Cortex of kidney (tissue), 1 donor: ENCODE measurements at places on chromosomes 13 and 19.

DNA sequence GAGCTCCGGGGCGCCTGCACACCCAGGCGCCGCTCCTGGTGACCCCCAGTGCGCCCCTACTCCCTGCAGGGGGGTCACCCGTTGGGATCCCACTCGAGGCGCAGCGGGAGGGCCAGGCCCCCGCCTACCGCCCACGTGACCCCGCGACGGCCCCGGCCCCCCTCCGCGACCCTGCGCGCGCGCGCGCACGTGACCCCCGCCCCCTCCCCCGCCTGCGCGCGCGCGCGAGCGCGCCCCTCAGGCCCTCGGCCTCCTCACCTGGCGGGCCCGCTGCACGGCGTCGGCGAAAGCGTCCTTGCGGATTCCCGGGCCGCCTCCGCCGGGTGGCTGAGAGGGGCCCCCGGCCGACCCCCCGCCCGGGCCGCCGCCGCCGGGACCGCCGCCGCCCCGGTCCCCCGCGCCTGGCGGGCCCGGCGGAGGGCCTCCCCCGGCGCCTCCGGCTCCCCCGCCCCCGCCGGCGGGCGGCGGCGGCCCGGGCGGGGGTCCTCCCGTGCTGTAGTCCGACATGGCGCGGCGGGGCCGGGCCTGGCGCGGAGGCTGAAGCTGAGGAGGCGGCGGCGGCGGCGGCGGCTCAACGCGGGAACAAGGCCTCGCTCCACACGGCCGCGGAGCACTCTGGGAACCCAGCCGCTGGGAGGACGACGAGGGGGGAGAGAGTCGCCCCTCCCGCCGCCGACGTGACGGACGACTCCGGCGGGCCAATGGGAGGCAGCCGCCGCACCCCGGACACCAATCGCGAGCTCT, at the start of gene KHSRP:
Gene KHSRP (minus strand): TSS at position 617 of the 744 bp plus-strand sequence. CDS start 110 bp downstream, at position 507.
- DNase-seq, result no peak

GRCh38 chr13:32417995-32418394, 9.9 kb downstream of the N4BP2L1 start:
- no peak for DNase-seq

DNA sequence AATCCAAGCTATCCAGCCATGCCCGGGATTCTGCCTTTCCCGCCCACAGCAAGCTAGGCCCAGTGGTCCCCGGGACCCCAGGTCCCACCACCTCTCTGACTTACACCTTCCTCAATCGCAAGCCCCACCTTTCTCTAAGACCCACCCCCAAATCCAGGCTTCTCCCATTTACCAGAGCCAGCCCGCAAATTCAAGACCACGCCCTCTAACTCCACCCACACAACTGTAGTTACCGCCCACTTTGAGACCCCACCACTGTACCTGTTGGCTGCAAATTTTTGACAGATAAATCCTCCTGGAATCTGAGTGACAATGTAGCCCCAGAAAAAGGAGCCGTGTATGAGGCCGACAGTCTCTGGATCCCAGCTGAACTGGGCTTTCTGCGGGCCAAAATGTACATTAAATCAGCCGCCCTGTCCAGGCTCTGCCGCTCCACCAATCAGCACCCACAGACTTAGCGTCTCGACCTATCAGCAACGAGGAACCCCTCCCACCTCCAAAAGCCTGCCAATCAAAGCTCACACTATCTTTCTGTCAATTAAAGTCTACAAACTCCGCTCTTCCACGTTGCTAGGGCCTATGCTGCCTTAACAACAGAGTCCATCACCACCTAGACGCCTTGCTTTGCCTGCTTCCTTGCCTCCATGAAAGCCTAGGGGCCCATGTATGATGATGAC, 6.3 kb downstream of the SLC17A7 start:
- no peak for DNase-seq

GRCh38 chr19:12723381-12723640, 421 bp downstream of the TNPO2 start:
- DNase-seq, result no peak

DNA sequence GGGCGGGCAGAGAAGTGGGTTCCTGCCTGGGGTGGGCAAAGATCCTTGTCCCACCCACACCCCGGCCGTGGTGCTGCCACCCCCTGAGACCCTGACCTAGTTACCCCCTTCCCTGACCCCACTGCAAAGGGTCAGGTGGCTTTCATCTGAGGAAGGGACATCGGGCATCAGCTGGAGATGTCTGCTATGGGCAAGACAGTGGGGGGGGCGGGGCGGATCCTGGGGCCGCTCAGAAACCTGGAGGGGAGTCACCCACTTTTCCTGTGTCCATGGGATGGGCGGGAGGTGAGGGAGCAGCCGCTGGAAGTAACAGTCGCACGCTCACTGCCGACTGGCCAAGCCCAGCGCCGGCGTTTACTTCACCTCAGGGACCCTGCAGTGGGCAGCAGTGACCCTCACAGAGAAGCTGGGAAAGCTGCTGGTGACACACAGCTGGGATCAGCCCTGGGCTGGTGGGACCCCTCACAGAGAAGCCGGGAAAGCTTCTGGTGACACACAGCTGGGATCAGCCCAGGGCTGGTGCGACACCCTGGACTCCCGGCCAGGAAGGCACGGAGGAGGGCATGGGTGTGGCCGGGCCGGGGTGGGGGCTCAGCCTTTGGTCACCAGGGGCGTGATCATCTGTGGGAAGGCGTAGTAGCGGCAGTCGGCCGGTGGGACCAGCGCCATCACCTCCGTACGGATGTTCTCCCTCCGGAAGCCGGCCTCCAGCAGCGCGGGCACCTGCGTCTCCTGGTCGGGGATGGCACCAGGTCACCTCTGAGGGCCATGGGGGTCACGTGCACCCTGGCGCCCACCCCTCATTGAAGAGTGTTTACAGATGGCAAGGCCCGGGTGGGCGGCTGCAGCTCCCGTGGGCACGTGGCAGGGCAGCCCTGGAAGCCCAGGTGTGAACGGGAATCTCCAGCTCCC, 4.3 kb downstream of the GAMT start:
- no peak for DNase-seq

DNA sequence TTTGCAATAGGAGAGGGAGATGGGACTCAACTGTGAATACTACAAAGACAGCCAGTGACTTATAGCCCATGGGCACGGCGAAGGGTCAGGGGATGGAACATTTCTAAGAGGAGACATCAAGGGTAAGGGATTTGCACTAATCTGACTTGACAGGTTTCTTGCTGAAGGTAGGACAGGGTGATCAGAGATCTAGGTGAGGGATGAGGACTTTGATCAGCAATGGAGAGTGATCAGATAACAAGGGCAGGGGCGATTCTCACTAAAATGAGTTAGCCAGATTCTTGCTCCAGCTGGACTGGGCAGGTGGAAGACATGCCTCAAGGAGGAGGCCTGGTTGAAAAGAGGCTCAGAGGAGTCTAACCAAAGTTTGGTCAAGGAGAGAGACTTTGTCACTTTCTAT, 209.2 kb downstream of the SLC7A1 start:
- DNase-seq, result no peak

- no peak for DNase-seq
Observed at GRCh38 chr19:50497022-50497405, 14.0 kb downstream of the JOSD2 start.

- no peak for DNase-seq
Observed at GRCh38 chr13:111429064-111429558, 108.7 kb downstream of the TEX29 start.

- DNase-seq, result no peak
Observed at GRCh38 chr19:16702123-16702522, 17.5 kb upstream of the NWD1 start.

DNA sequence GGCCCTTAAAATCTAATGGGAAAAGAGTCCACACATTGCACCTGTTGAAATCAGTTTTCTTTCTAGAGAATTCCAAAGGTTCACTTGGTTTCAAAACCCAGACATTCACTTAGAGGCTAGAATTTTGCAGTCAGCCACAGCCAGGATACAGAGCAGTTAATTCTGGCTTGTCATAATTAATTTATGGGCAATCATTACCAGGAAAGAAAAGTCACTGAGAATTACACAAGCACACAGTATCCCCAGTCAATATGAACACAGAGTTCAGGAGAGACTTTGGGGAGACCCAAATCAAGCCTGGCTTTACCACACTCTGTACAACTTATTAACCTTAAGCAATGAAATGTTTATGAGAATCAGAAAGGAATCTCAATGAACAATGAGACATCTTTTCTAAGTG, 224.3 kb upstream of the SOX21 start:
- DNase-seq, result no peak

- no peak for DNase-seq
Observed at GRCh38 chr13:33355201-33355895, 69.8 kb upstream of the STARD13 start.

DNA sequence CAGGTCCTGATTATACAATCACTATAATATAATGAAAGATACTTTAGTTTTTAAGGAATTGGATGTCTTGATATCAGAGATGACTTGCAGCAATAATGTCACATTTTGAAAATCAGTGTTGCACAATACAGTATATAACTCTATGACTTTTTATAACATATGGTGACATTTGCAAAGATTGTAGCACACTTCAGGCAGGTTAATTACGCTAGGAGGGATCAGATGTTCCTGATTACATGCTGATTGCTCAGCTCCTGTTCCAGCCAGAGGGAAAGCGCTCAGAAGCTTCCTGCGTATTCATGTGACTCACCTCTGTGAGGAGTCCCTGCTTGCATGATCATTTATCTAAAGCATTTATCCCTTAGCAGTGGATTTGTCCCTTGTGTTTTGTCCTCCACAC, 265.6 kb downstream of the GPC5 start:
- no peak for DNase-seq

DNA sequence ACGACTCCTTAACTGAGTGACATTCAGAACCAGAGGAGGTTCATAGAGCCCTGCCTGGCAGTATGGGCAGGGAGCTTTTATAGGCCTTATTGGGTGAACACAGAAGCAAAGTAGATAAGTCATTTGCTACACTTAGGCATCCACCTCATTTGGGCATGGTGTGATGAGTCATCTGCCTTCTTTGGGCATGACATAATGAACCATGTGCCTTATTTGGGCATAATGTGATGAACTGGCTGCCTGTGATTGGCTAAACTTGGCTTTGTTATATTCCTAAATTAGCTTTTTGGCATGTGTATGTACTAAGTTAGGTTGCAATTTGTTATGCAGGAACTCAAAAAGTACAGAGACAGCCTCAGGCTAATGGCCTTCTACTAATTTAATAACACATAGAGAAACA, 2210.2 kb upstream of the PCDH20 start:
- DNase-seq, result no peak

GRCh38 chr19:14347999-14348889, 33.0 kb upstream of the ADGRE5 start:
- no peak for DNase-seq

DNA sequence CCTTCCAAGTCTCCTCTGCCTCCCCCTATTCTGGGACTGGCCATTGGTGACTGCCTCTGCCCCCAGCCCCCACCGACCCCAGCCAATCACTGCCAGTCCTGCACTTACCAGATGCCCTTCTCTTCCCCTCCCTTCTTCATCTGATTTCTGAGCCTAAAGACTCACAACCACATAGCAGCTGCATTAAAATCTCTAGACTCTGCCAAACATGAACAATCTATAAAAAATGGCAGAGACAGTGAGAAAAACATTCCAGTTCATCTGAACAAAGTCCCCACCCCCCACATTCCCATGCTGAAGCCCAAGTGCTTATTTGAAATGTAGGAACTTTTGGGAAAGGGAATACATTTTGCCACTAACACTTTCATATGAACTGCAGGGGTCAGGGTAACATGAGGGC, 60.8 kb downstream of the KCTD12 start:
- DNase-seq, result no peak

GRCh38 chr13:100872761-100873160, 198.2 kb upstream of the TMTC4 start:
- DNase-seq, result no peak

GRCh38 chr13:85974608-85975366, 175.6 kb upstream of the SLITRK6 start:
- DNase-seq, result no peak

- DNase-seq, result no peak
Observed at GRCh38 chr19:38848299-38849146, 1.3 kb downstream of the HNRNPL start.

GRCh38 chr13:96299235-96299634, 209.3 kb downstream of the HS6ST3 start:
- no peak for DNase-seq

DNA sequence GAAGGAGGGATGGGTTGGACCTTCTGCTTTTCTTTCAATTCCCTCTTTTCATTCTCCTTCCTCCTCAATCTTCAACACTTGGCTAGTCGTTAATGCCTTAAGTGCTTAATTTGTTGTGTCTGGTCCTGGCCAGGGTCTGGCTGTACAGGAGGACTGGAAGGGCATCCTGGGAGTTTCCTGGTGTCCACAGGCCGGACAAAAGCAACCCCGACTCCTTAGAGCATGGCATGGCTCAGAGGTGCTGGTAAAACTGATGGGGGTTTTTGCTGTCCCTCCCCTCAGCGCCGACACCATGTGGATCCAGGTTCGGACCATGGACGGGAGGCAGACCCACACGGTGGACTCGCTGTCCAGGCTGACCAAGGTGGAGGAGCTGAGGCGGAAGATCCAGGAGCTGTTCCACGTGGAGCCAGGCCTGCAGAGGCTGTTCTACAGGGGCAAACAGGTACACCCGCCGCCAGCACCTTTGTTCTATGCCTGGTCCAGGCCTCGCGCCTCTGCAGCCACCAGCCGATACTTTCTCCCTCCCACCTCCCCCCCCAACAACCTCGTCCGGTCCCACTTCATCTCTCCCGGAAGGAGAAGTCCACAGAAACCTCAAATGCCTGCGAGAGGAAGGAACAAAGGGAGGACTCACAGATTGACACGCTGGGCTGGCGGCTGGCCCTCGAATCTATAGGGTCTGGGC, 1.4 kb downstream of the UHRF1 start:
- DNase-seq, result no peak

- DNase-seq, result no peak
Observed at GRCh38 chr13:93700115-93700514, 473.5 kb downstream of the GPC6 start.

DNA sequence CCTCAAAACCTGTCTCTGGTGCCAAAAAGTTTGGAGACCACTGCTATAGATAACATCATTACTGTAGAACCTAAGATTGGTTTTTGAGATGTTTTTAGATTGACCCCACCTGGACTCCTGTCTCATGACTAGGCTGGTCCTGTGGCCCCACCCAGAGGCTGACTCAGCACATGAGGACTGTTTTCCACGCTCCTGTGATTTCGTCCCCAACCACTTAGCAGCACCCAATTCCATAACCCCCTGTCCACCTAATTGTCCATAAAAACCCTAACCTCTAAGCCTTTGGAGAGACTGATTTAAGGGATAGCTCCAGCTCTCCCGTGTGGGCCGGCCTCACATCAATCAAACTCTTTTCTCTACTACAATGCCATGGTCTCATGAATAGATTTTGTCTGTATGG, 25.6 kb upstream of the GAS6 start:
- no peak for DNase-seq

- peak; percentile 66 for DNase-seq
Observed at GRCh38 chr19:14496029-14496833, at the start of gene GIPC1. GIPC1 (minus strand) TSS chr19:14496127; CDS start chr19:14482976, 13,151 bp downstream.

DNA sequence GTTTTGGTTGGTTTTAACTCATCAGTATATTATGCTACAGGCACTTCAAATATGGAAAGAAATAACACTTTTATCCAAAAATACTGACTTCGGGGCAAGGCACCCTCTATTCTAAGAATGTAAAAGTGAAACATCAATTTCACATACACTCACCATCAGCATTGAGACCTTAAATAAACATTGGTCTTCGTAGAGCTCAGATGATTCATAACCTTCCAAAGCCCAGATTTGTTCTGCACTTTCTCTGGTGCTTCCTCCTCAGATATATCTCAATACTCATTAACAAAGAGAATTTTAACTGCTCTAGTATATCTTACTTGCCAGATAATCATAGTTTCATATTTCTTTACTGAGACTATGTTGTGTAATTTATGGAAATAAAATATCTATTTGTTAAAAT, 794.3 kb downstream of the LIG4 start:
- DNase-seq, result no peak
